ENCODE measurements at places on chromosomes 1 and 21. TPM values are rescaled to one million over a fixed set of nuclear protein-coding genes. Genes with fewer than 3 reads are reported as not detected.

DNA sequence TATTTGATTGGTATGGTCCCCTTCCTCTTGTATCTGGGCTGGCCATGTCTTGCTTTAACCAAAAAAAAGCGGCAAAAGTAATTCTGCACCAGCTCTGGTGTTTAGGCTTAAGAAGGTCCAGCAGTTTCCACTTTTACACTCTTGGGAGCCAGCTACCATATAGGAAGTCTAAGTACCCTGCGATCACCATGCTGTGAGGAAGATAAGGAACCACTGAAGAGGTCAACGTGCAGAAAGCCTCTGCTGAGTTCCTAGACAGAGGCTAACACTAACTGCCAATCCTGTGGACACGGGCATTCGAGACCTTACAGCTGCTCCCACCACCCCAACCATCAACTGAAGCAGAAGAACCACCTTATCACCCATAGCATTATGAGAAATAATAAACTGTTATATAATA is 331.4 kb downstream of the VAV3 start:
- H3K4me1 ChIP-seq, result no peaks in the 10 kb centered on the region
- H3K36me3 ChIP-seq, result no peaks in the 10 kb centered on the region
- H3K27me3 ChIP-seq, result no peaks in the 10 kb centered on the region
- no peak overlapping the region for H3K27ac ChIP-seq
- DNase-seq, result no peak
- no peak overlapping the region for H3K4me3 ChIP-seq

DNA sequence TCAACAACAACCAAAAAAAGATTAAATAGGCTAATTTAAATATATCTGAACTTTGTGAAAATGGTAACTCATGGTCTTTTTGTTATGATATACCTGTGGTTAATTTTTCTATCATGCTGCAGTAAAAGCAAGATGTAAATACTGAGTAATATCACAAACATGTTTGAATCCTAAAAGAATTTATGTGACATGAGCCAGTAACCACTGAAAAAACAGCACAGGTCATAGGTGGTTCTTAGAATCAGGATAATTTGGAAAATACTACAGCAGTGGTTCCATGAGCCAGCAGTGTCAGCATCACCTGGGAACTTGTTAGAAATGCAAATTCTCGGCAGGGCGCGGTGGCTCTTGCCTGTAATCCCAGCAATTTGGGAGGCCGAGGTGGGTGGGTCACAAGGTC is 4.1 kb downstream of the ATP5IF1 start:
- H3K4me3 ChIP-seq, result no peak overlapping the region
- H3K27ac ChIP-seq, result no peak overlapping the region
- DNase-seq, result no peak
- H3K27me3 ChIP-seq, result no peaks in the 10 kb centered on the region
- no peaks in the 10 kb centered on the region for H3K36me3 ChIP-seq

DNA sequence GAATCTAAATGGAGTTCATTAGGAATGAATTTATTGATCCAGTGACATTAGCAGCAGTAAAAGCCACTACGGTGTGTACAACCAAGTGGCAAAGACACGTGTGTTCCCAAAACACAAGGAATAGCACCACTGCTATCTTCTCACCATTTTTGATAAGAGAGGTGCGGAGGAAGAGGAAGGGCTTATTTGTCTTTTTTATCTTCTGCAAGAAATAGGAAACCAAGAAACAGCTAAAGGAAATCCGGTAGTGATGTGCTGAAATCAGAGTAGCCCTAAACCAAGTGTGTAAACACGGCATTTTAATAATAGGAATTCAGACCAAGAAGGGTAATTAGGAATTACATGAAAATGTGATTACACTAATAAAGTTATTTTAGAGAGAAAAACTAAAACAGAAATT is 9.1 kb upstream of the SCYL3 start:
- H3K27ac ChIP-seq, result no peak overlapping the region
- H3K27me3 ChIP-seq, result no peaks in the 10 kb centered on the region
- H3K4me3 ChIP-seq, result no peak overlapping the region
- H3K36me3 ChIP-seq, result no peaks in the 10 kb centered on the region
- H3K4me1 ChIP-seq, result no peaks in the 10 kb centered on the region

GRCh38 chr21:40047993-40048730 is 180.9 kb downstream of the PCP4 start:
- no peaks in the 10 kb centered on the region for H3K36me3 ChIP-seq
- H3K27me3 ChIP-seq, result no peaks in the 10 kb centered on the region
- no peak for DNase-seq
- H3K4me1 ChIP-seq, result peaks cover 16% of the 10 kb centered on the region

GRCh38 chr1:82013702-82014101 is 213.0 kb downstream of the ADGRL2 start:
- H3K27me3 ChIP-seq, result no peaks in the 10 kb centered on the region
- H3K27ac ChIP-seq, result no peak overlapping the region
- no peaks in the 10 kb centered on the region for H3K4me1 ChIP-seq

DNA sequence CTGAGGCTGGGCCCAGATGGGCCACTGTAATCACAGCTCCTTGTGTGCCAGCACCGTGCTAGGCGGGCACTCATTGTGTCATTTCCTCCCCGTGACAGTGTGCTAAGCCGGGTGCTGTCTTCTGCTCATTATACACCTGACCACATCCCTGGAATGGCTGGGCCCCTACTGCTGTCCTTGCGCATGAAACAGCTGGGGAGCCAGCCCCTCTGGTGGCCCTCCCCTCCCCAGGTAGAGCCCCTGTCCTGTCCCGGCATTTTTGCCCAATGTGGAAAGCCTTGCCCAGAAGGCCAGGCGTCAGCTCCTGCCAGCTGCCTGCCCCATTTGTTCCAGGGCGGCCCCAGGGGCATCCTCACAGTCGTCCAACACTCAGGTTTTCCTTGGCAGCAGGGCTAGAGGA is 107.4 kb upstream of the CASZ1 start:
- H3K4me3 ChIP-seq, result no peak overlapping the region
- DNase-seq, result no peak
- H3K4me1 ChIP-seq, result peaks cover 63% of the 10 kb centered on the region
- H3K27me3 ChIP-seq, result peaks cover 29% of the 10 kb centered on the region

GRCh38 chr1:154935749-154936554 is 567 bp downstream of the PMVK start:
- peak overlapping the region; percentile 97 for H3K27ac ChIP-seq
- H3K4me3 ChIP-seq, result peak overlapping the region; percentile 71
- DNase-seq, result no peak
- peaks cover 41% of the 10 kb centered on the region for H3K4me1 ChIP-seq

GRCh38 chr1:181011301-181012202 is 11.1 kb downstream of the STX6 start:
- peaks cover 4% of the 10 kb centered on the region for H3K4me1 ChIP-seq
- H3K27ac ChIP-seq, result no peak overlapping the region
- H3K4me3 ChIP-seq, result no peak overlapping the region
- no peaks in the 10 kb centered on the region for H3K36me3 ChIP-seq
- H3K27me3 ChIP-seq, result no peaks in the 10 kb centered on the region

DNA sequence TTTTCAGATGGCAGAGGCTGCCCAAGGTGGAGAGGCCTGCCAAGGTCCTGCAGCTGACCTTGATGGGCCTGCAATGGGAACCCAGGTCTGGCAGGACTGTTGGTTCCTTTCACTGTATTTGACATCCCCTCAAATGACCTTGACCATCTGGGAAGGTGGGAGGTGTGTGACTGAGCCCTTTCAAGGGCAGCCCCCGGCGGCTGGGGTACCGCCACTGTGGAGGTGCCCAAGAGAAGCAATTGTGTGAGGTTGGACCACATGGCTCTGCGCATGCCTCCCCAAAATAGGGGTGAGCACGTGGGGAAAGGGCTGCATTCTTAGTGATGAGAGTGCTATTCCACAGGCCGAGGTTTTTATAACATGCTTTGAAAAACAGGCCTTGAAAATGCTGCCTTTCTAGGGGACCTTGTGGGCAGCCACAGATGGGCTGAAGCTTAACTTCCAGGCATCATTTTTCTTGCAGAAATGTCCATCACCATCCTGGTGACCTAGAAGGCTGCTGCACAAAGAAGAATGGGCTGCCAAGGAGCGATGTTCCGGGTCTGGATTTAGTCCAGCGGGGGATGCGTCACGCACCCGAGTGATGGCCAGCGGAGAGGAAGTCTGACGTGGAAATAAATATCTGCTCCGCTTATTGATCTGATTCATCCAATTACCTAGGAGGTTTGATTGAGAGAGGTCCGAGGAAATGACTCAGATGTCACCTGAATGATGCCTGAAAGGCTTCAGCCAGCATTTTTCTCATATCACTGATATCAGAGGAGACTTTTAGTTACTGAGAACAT is 16.5 kb upstream of the UTS2 start:
- no peak overlapping the region for H3K27ac ChIP-seq
- H3K36me3 ChIP-seq, result no peaks in the 10 kb centered on the region
- no peaks in the 10 kb centered on the region for H3K4me1 ChIP-seq
- H3K4me3 ChIP-seq, result no peak overlapping the region
- DNase-seq, result no peak

DNA sequence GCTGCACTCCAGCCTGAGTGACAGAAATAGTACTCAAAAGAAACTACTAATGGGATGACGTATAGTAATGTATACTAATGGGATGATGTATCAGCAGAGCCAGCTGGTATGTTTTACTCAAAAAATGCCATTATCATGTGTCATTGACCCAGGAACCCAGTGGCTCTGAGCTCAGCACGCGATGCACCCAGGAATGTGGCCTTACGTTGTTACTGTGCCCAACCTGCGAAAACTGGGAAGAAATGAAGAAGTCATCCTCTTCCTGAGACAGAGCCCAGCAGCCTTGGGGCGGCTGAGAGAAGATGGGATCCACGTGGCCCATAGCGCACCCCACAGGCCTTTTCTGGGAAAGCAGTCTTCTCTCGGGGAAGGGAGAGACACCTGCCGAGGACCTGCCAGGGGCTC is 8.8 kb downstream of the UBE2J2 start:
- H3K36me3 ChIP-seq, result peaks cover 92% of the 10 kb centered on the region
- H3K27ac ChIP-seq, result no peak overlapping the region
- DNase-seq, result no peak
- peaks cover 31% of the 10 kb centered on the region for H3K4me1 ChIP-seq
- no peak overlapping the region for H3K4me3 ChIP-seq

- peaks cover 94% of the 10 kb centered on the region for H3K4me1 ChIP-seq
- H3K27ac ChIP-seq, result peak overlapping the region; percentile 19
- no peak for DNase-seq
- H3K27me3 ChIP-seq, result no peaks in the 10 kb centered on the region
- H3K36me3 ChIP-seq, result no peaks in the 10 kb centered on the region
- no peak overlapping the region for H3K4me3 ChIP-seq
Observed at GRCh38 chr1:67227196-67227595, 60.9 kb downstream of the IL23R start.

DNA sequence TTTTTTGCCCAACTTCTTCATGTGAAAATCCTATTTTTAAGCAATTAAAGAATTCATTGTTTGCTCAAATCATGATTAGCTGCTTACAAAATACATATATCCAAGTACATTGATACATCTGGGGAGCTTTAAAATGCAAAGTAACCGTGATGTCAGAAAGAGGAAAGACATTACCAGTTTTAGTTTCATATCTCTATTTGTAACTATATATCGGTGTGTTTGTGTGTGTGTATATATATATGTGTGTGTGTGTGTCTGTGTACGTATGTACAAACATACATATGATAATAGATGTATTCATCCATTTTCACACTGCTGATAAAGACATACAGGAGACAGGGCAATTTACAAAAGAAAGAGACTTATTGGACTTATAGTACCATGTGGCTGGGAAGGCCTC is 310.1 kb downstream of the DPYD start:
- H3K4me1 ChIP-seq, result no peaks in the 10 kb centered on the region
- H3K27me3 ChIP-seq, result no peaks in the 10 kb centered on the region
- no peak overlapping the region for H3K27ac ChIP-seq

DNA sequence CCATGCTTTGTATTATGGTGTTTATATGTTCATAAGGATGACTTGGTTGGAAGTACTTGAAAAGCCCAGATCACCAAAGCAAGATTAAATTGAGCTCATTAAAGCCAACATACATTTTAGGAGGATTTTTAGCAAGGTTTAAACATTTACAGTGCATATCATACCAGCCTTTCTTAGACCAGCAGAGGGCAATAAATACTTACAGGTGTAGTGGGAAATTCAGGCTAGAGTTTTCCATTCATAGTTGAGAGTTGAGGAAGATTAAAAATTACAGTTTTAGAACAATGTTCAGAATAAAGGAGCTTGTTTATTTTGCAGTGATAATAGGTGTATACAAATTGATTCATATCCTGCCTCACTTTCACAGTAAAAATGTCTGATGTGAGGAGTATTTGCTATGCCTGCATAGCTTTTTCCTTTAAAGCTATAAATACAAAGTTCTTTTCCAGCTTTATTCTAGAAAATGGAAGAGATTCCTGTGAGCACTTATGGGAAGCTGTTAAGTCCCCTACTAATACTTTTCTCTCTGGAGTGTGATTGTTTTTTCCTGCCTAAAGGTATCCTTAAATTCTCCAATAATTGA is 35.3 kb downstream of the DTL start:
- DNase-seq, result no peak
- no peaks in the 10 kb centered on the region for H3K27me3 ChIP-seq
- H3K27ac ChIP-seq, result no peak overlapping the region
- no peak overlapping the region for H3K4me3 ChIP-seq
- H3K36me3 ChIP-seq, result no peaks in the 10 kb centered on the region
- H3K4me1 ChIP-seq, result no peaks in the 10 kb centered on the region

GRCh38 chr1:5971471-5972197 is 20.6 kb downstream of the NPHP4 start:
- no peak for DNase-seq
- H3K27ac ChIP-seq, result no peak overlapping the region
- H3K4me3 ChIP-seq, result no peak overlapping the region
- peaks cover 38% of the 10 kb centered on the region for H3K36me3 ChIP-seq
- H3K4me1 ChIP-seq, result no peaks in the 10 kb centered on the region

- no peak for DNase-seq
- no peak overlapping the region for H3K4me3 ChIP-seq
- H3K36me3 ChIP-seq, result no peaks in the 10 kb centered on the region
- H3K27ac ChIP-seq, result no peak overlapping the region
Observed at GRCh38 chr1:8941906-8942305, 3.8 kb upstream of the CA6 start.

DNA sequence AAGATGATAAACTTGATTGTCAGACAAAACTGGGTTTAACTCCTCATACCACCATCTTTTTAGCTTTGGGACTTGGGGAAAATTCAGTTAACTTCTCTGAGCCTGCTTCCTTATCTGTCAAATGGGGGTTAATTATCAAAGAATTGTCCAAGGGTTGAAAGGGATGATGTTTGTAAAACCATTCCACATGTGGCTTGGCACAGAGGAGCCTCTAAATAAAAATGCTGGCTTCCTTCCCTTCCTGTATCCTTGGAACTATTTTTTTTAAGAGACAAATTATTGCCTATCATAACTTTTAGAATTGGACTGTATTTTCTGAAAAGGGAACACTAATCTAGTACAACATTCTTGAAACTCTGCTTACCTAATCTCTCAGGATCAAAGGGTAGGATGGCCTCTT is 143.4 kb upstream of the USP24 start:
- no peaks in the 10 kb centered on the region for H3K27me3 ChIP-seq
- no peak for DNase-seq
- no peaks in the 10 kb centered on the region for H3K36me3 ChIP-seq
- H3K4me3 ChIP-seq, result no peak overlapping the region

GRCh38 chr1:24526940-24527542 is 24.4 kb downstream of the RCAN3 start:
- no peak overlapping the region for H3K27ac ChIP-seq
- no peak for DNase-seq
- no peaks in the 10 kb centered on the region for H3K36me3 ChIP-seq
- H3K4me3 ChIP-seq, result no peak overlapping the region

GRCh38 chr21:43948740-43949498 is 63.2 kb upstream of the TRAPPC10 start:
- H3K36me3 ChIP-seq, result peaks cover 48% of the 10 kb centered on the region
- H3K4me3 ChIP-seq, result no peak overlapping the region
- no peak overlapping the region for H3K27ac ChIP-seq

Gene DARS2
- 6.6 TPM for total RNA-seq

Gene CCDC185
- 0.13 TPM for total RNA-seq

Gene AK4
- total RNA-seq, result 40.4 TPM

Gene KRTAP10-7
- total RNA-seq, result not detected

Gene HHAT
- total RNA-seq, result 4.4 TPM

Gene NBPF4
- total RNA-seq, result not detected

Gene FNDC5
- 0.76 TPM for total RNA-seq

Gene KRTAP25-1
- not detected for total RNA-seq

Gene GPR25
- total RNA-seq, result not detected
